ENCODE measurements at places on chromosomes 7 and 10.
A peak's percentile ranks its signal among the peaks of the same experiment; 100 is the strongest.

DNA sequence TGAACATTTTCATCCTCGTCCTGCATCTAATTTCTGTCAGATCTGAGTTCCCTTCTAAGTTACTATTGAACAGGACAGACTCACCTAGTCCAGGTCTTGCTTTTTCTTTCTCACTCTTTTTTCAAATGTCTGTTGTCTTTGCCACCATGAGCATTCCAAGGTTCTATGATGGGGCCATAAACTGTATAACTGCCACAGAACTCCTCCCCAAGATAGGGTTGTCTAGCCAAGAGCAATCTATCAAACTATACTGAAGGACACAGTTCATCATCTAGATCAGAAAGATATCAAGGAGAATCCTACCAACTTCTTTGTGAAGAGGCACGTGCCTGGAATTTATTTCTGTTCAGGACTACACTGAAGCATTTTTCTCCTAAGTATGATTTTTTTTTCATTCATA, 50.1 kb upstream of the FEZF1 start:
- no peak for DNase-seq

- DNase-seq, result no peak
Observed at GRCh38 chr10:130550952-130551674, 414.9 kb downstream of the GLRX3 start.

DNA sequence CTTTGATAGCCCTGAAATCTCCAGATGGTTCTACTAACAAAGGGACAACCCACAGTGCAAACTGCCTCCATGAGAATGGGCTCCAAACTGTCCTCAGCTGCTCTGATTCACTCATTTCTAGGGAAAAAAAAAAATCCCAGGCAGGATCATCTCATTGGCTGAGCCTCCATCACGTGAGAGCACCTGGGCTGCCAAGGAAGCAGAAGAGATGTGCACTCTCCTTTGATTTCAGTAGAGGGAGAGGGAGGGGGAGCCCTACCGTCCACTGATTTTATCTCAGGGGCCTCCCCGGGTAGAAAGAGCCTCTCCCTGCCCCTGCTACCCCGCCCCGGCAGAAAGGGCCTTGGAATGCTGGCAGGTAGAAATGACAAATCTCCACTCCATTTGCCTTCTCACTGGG, 725.4 kb downstream of the PHTF2 start:
- DNase-seq, result no peak

DNA sequence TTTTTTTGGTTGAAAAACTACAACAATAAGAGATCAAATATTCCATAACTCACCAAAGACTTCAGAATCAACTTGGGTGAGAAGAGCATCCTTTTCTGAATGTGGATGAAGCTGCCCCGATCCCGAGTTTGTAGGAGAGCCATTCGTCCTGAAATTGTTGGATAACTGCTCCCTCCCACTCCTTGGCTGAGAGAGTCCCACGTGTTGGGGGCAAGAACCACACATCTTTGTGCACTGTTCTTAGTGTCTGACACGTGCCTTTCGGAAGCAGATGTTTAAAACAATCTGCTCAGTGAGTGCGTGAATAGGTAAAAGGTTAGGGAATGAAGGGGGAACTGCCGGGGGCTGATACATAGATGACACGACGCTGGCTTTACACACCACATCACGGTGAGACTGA, 575.7 kb downstream of the PTPRN2 start:
- DNase-seq, result no peak

DNA sequence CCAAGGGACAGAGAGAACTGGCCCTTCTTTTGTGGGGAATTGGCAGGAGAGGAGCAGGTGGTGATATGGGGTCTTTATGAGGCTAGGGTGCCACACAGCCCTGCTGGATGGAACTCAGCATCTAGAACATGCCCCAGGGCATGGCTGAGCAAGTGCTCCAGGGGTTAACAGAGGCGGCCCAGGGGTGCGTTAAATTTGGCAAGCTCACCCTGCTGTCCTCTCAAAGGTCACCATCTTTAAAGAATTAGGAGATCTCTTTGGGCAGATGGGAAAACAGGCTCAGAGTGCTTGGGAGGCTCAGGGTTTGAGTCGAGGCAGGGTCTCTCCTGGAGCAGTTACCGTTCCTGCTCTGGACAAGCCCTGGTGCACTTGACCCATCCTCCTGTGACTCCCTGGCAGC, 21.4 kb upstream of the UNC5B start:
- DNase-seq, result no peak

- no peak for DNase-seq
Observed at GRCh38 chr10:133388236-133388972, 5.6 kb upstream of the MTG1 start.

DNA sequence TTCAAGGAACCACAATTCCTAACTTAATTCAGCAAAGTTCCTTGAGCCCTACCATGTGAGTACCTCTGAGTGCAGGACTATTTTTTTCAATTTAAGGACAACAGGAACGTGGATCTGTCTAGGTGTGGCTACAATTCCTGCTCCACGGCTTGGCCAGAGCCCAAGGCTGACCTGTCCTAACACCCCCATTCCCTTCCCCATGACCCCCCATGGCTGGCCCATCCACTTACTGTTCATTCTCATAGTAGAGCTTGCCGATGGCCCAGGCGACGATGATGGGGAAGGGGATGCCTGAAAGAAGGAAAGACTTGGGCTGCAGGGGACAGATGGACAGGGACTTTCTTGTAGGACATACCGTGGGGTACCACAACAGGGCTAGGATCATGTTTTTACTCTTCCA, 20.3 kb downstream of the CRHR2 start:
- no peak for DNase-seq

- DNase-seq, result peak; percentile 27
Observed at GRCh38 chr10:43036481-43037428, 40.1 kb upstream of the RET start.

DNA sequence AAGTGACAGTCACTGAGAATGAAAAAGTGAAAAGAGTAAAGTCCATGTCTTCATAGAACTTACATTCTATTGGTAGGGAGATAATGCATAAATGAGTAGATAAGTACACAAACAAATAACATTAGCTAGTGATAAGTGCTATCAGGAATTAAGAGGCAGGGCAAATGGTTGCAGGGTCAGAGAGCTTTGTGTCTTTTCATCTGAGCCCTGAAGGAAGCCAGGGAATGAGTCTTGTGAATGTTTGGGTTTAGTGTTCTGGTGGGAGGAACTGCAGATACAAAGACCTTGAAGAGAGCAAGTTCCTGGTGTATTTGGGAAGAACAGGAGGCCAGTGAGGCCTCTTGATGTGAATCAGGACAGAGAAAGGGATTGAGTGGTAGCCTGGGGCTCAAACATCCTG, 183.8 kb downstream of the CTTNBP2 start:
- no peak for DNase-seq

DNA sequence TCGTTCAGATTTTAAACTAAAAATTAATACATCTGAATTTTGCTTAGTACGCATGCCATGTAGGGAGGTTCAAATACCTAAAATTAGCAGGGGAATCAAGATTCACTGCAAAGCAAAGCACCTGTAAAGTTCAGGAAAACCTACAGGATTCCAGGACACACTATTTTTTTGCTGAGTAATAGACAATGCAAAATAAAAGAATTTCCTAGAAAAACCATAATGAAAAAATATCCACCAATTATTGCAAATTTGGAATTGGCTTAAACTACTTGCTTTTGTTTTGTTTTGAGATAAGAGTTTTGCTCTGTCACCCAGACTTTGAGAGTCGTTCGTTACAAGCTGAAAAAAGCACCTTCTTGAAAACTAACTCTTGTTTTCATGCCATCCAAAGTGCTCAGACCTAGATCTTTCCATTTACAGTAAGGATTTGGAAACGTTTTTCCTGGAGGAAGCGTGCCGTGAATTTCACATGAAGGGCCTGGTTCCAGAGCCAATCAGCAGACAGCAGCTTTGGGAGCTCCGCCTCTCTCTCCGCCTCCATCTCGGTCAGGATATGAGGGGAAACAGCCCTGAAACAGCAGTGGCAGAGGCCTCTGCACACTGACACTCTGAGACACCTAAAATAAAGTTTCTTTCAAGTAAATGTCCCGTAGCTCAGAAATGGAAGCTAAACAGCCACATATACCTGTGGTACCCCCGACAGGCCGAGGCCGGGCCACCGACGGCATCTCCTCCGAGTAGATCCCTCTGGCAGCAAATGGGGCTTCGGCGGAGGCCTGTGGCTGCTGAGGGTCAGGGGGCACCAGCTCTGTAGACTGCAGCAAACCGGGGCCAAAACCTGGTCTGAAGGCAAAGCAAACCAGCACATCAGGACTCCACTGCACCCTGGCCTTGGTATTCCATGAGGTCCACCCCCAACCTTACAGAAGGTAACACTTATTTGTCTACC, 45.9 kb upstream of the ATP6V0A4 start:
- no peak for DNase-seq

DNA sequence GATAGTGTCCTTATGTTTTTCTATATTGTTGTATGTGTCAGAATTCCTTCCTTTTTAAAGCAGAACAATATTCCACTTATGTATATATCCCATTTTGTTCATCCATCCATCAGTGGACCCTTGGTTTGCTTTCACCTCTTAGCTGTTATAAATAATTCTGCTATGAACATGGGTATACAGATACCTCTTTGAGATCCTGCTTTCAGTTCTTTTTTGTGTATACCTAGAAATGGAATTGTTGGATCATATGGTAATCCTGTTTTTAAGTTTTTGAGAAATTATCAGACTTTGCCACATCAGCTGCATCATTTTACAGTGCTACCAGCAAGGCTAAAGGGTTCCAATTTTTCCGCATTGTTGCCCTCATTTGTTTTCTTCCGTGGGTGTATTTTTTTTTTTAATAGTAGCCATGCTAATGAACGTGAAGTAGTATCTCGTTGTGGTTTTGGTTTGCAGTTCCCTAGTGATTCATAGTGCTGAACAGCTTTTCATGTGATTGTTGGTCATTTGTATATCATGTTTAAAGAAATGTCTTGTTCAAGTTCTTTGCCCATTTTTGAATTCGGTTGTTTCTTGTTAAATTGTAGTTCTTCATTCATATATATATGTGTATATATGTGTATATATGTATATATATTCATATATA, 87.8 kb downstream of the LCOR start:
- DNase-seq, result peak; percentile 72

GRCh38 chr10:47312663-47312995, 9.6 kb upstream of the GDF2 start:
- DNase-seq, result no peak

GRCh38 chr10:48271047-48271730, 3.3 kb downstream of the FRMPD2 start:
- DNase-seq, result peak; percentile 17

GRCh38 chr7:25240340-25240739, 12.1 kb upstream of the NPVF start:
- no peak for DNase-seq

DNA sequence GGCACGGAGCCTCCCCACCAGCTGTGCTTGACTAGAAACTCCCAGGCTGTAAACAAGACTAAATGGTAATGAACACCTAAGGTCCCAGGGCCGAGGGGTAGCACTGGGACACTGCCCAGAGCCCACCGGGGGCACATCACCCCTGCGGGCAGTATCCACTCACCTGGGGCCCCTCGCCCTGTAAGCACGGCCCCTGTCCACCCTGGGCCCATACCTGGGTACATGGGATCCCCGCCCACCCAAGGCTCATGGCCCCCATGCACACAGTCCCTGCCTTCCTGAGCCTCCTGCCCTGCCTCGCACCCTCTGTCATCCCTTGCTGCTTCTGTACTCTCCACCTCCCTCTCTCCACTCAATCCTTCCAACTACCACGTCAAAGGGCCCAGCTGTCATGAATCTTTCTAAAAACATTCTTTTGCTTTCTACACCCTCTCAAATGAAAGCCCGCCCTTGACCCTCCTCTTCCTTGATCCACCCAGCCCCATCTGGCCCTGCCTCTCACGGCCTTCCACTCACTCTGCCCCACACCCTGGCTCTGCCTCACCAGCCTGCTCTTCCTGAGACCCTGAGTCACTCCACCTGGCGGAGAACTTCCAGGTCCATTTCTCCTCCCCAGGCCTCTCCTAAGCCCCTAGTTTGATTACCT, 173.1 kb downstream of the PARD3 start:
- no peak for DNase-seq

DNA sequence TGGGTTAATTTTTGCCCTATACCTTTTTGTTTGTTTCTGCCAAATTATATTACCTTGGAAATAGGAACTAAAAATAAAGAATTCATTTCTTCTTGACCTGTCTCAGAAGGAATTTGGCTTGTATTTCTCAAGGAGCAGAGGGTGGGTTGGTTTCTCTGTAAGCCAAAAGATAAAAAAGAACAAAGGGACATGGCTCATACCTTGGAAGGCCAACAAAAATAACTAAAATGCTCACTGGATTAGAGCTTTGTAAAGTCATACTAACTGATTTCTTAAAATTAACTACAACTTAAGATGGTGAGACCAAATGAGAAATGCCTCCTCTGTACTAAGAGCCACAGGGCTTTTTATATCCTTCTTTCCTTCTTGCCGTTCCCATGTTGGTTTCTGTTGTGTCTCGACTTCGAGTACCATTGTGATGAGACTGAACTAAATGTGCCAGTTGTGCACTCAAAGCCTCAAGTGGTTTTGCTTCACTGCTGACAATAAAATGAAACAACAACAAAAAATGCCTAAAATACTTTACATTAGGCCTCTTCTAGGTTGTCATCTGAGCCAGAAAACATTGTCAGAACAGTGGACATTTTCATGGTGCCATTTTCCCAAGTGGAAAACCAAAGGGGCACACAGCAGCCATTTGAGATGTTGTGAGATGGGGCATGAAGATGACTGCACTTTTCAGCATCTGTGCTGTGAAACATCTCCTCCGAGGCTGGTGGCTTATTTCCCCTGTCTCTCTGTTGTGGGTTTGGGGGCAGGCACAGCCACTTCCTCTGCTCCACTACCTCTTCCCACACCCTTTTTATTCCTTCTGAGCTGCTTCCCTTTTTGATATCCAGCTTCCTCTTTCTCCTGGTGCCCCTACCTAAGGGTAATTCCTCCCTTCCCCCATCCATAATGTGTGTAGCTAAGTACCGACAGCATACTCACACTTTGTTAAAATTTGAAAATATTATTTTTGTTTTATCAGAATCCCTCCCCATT, 51.8 kb upstream of the AGR3 start:
- DNase-seq, result peak; percentile 78

DNA sequence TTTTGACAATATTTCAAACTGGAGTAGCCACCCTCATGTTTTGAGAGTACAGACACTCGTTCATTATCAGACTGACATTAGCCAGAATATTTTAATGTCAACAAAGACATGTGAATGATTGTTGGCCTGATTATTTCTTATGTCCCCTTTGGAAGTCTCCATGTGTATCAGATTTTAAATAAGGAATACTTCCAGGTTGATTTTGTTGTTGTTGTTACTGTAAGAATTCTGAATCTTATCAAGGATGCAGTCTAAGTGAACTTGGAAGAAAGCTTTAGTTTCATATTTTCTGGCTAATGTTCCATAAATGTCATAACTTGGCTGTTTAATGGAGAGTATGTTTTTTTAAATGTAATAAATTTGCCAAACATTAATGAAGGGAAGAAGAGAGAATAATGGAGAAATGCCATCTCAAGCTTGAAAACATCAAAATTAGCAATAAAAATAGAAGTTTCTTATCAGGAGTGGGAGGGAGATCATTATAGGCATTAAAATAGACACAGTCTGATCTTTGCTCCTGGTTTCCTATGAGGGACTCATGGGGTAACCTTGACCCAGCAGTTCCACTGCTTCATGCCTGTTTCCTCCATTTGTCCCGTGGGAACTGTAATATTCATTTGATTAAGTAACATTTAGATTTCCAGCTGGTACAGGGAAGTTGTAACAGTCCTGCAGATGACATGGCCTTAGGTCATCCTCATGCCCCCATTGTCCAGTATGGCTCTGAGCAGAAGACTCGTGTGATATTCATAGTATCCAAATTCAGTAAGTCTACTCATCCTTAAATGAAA, 122.4 kb upstream of the KIAA1217 start:
- no peak for DNase-seq

All from suppressor macrophage treated with lipopolysaccharide for 1 hour (primary cell).